Activated T-cell treated with anti-CD3 and anti-CD28 coated beads, Interleukin-2, amount 50 U/mL, for 48 hours (primary cell): ENCODE measurements at places on chromosomes 3 and 15.

GRCh38 chr3:187679638-187680396, 9.6 kb upstream of the SST start:
- DNase-seq, result peak; percentile 74

DNA sequence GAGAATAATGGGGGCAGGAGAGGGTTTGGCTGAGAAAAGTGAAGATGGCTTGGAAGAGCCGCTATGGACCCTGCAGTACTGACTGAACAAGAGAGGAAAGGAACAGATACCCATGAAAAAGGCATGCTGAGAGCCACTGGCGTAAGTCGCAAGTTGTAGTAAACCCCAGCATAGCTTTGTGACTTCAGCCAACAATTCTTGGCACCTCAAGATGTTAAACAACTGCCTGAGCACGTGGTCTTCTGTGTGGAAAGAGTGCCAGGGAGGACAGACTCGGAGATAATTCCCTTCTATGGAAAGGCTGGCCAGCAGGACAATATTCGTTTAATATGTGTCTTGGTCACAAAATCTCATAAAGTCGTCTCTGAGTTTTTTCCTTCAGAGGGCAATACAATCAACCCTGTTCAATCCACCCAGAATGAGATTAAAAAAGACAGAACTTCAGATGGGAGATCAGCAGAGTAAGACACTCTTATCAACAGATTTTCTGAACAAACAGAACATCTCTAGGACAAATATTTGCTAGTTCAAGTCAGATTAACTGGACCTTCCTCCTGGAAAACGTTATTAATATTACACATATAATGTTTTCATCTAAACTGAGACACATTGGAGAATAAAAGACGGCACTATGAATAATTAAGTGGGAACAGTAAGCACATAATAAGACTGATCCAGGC, 49.2 kb downstream of the NEK10 start:
- DNase-seq, result no peak

DNA sequence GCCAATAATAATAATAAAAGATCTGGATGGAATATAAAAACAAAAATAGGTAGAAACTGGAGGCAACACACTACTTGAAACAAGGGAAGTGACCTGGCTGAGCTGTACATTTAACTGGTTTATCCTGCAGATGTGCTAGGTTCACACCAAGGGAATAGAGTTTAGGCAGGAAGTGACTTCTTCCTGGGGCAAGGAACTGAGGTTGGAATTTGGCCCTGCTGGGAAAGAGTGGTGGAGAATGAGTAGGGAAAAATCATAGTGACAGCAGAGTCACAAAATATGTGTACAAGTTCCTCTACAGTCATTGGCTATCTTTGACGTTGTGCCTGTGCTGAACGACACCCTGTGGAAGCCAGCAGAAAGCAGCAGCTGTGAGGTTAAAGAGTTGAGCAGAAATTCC, 44.1 kb downstream of the ARHGAP11B start:
- DNase-seq, result no peak

DNA sequence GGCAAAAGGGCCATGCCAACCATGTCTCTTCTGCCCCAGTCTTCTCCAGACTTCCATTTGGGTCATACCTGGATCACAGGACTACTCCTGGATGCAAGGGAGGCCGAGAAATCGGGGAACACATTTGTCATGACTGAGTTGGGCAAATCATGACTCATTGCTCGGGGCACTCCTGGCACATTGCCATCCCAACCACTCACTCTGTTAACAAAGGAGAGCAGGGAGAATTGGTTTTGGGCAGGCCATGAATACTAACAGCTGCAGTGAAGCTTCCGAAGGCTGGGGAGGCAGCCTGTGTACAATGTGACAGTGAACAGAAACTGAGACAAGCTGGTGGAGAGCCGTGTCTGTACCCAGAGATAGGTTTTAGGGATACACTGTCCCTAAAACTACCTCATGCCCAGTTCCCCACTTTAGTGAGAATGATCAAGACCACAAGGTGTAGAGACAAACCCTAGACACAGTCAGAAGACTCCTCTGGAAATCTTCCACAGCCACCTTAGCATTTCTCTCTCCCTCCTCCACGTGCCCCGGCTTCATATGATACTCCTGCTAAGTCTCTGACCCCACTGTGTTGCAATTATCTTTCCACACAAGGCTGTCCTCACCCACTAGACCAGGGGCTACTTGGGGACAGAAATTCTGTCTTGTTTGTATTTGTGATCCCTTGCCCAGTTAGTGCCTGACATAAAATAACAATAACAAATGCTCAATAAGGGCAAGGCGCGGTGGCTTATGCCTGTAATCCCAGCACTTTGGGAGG, 10.5 kb upstream of the BUB1B start:
- DNase-seq, result peak; percentile 18

- no peak for DNase-seq
These were observed 71.6 kb downstream of the CHAC1 start for GRCh38 chr15:41024885-41025284.

GRCh38 chr3:50323614-50324199, 1.2 kb upstream of the HYAL2 start:
- DNase-seq, result no peak

DNA sequence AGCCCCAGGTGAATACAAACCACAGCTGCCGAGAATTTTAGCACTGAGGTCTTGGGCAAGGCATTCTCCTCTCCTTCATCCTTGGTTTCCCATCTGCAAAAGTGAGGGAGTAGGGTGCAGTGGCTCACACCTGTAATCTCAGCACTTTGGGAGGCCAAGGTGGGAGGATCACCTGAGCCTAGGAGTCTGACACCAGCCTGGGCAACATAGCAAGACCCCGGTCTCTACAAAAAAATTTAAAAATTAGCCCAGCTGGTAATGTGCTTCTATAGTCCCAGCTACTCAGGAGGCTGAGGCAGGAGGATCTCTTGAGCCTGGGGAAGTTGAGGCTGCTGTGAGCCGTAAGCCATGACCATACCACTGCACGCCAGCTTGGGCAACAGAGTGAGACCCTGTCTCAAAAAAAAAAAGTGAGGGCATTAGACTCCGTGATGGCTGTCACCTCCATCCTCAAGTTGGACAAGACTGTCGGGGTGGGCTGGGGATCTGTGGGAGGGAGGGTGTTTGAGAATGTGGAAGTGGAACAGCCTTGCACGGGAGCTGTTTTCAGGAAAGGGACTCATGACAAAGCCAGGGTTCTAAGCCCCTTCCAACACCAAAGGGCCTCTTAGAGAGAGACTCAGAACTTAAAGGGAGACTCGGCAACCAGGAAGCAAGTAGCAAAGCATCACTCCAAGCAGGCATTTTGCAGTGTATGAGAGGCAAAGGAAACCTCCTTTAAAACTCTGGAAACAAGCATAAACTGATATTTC, 46.0 kb upstream of the FURIN start:
- DNase-seq, result peak; percentile 13

- DNase-seq, result no peak
These were observed 65.2 kb upstream of the TRA2B start for GRCh38 chr3:186002884-186003472.

DNA sequence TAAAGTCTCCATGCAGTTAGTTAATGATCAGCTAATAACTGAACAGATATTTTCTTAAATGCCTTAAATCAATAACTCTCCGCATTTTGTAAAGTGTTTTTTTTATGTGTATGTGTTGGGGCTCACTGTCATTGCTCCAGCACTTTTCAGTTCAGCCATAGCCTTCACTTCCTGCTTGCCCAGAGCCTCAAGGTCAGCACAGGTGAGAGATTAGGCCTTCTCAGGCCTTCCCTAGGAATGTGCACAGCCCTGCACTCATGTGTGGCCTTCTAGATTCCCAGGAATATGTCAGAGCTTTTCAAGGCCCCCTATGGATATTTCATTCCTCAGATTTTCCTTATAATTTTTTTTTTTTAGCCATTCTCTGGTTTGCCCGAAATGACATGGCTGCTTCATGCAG, 77.6 kb upstream of the MANF start:
- DNase-seq, result no peak

DNA sequence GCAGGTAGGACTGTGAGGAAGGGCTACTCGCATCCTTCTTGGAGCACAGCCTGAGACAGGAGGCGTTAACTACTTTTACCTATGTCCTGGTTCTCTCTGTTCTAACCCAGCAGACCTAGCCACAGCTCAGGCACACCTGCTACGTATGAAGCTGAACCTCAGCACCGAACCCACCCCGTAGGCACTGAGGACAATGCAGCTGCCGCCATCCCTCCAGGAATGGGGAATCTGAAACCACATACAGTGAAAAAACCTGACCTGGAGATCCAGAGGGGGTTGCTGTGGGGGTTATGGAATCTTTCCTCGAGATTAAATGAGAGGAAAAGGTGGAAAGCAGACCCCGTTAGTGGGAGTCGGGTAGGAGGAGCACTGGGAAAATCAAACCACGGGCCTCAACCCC, 14.4 kb downstream of the MST1R start:
- DNase-seq, result no peak

DNA sequence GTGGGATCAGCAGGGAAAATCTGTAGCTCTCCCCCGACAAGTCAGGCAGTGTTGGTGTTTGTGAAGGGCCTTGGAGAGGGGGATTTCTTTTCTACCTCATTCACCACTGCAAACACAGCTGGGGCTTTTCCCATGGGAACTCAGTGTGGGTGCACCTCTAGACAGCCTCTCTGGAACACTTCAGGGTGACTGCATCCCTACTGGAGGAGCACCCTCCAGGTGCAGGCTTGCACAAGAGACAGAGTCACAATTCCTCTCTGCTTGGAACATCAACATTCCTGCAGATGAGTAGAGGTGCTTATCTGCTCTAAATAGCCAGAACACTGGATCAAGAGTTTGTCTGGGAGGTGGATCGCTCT, 72.7 kb upstream of the AKAP13 start:
- DNase-seq, result no peak

- no peak for DNase-seq
These were observed 269.6 kb upstream of the CFAP20DC start for GRCh38 chr3:59319442-59319841.

GRCh38 chr3:197798863-197799262, 7.8 kb downstream of the LRCH3 start:
- DNase-seq, result no peak

DNA sequence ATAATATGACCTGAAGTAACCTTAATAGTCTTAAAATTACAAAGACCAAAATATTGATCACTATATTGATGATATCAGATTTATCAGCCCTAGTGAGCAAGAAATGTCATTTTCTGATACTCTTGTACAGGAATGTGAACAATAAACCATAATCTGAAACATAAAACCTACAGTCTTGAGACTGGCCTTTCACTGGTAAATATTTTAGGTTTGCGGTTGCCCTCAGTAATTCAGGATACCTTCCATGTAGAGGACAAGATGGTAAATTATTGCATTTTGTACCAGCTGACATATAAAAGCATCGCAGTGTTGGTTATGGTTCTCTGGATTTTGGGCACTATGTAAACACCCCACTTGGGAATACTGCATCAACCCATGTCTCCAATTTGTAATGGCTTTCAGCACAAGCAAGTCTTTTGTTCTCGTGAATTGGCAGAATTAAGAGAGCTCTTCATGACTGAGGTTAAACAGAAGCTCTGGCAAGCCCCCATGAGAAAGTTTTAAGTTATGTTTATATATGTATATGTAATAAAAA, 128.5 kb downstream of the LMLN start:
- DNase-seq, result no peak

DNA sequence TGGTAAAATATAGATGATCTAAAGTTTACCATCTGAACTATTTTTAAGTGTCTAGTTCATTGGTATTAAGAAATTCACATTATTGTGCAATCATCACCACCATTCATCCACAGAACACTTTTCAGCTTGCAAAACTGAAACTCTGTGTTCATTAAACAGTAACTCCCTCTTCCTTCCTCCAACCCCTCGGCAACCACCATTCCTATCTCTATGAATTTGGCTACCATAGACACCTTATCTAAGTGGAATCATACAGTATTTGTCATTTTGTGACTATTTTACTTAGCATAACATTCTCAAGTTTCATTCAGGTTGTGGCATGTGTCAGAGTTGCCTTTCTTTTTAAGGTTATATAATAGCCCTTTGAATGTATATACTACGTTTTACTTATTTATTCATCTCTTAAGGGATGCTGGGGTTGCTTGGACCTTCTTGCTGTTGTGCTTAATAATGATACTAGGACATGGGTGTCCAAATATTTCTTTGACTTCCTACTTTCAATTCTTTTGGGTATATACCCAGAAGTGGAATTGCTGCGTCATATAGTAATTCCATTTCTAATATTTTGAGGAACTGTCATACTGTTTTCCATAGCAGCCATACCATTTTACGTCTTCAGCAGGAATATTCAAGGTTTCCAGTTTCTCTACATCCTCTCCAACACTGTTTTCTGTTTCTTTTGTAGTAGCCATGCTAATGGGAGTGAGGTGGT, 20.9 kb downstream of the KAT2B start:
- no peak for DNase-seq

DNA sequence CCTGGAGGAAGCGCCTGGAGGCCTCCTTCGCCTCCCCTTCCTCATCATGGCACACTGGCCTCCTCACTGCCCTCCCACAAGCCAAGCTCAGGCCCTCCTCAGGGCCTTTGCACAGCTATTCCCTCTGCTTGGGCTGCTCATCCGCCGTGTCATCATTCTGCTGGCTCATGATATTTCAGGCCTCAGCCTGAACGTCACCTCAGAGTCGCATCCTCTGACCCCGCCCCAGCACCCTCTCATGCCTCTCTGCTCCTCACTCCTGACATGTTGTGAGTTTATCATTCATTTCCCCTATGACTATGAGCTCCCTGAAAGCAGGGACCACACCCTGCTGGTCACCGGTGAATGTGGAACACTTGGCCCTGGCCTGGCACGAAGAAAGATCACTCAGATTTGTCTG, 20.7 kb upstream of the POC1A start:
- no peak for DNase-seq

DNA sequence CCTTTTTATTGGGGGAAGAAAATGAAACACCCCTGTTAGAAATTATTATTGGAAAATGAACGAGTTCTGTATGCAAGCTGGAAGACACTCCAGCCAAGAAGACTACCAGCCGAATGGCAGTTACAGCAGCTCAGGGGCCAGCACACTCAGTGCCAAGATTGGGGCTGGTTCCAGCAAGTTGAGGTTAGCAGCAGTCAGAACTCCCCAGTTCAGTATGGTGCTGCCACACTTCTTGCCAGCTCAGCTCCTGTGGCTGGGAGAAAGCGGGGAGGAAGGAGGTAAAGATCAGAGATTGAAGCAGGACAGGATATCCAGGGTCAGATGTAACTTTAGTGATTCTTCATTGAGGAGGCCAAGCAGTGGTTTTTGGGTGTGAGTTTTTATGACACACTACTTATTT, 280.2 kb upstream of the NR2E3 start:
- DNase-seq, result no peak

GRCh38 chr3:184345317-184346144, 8.1 kb downstream of the FAM131A start:
- no peak for DNase-seq

DNA sequence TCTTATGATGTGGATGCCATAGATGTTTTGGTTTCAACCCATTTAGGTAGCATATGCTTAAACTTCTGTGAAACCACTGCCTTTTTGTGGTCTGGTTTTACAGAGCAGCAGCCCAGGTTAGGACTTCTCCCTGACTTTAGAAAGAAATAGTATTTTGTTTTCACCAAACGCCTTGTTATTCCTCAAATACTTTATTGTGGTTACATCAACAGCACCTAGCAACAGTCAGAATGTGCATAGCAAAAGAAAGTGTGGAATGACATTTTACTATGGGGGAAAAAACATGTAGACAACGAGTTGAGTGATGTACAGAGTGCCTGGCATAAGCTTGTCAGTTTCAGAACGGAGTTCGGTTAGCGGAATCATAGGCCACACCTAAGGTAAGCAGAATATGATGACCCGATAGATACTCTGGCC, 159.2 kb downstream of the TPRG1 start:
- DNase-seq, result no peak

GRCh38 chr15:85311647-85312046, 68.8 kb upstream of the AKAP13 start:
- no peak for DNase-seq

GRCh38 chr3:129461461-129462146, 21.6 kb downstream of the IFT122 start:
- DNase-seq, result no peak

GRCh38 chr15:93983526-93983925, 247.8 kb upstream of the MCTP2 start:
- no peak for DNase-seq
